ENCODE measurements at places on chromosomes 2 and 18.

- no peak for DNase-seq
Measured at GRCh38 chr2:20687260-20687832, 20.4 kb downstream of the GDF7 start.

- no peak for DNase-seq
Measured at GRCh38 chr2:236352761-236353593, 88.8 kb upstream of the ASB18 start.

DNA sequence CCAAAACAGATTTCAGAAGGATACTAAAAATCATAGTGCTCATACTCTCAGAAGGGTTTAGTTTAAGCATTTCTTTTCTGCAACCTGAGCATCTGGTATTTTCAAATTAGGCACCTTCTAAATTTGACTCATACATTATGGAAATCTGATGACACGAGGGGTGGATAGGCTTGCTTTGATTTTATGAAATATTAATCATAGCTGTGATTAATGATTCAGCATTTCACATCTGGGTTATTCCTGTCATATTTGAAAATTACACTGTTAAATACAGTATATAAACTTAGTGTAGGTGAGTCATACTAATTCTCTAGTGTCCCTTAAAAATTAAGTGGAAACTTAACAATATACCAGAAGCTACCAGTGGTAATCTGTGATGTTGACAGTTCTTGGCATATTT, 47.7 kb downstream of the MRPS9 start:
- DNase-seq, result no peak

GRCh38 chr18:79479761-79480161, 84.0 kb downstream of the NFATC1 start:
- no peak for DNase-seq

DNA sequence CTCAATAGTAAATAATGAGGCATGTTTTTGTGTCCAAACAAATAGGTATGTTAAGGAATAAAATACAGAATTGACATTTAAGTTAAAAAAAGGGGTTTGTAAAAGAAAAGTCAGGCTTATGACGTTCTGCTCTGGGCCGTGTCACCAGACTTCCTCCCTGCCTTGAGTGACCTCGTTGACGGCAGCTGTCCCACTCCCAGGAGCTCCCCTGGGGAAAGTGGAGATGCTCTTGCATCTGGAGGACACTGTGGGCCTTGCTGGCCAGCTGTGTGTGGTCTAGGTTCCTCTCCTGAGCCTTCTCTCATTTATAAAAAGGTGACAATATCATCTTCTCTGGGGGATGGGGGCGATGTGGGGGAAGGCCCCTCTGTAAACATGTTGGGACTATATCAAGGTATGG, 196.2 kb downstream of the CLIP4 start:
- no peak for DNase-seq

Data from activated CD8-positive, alpha-beta memory T cell treated with anti-CD3 and anti-CD28 coated beads for 4 hours (primary cell).